Fibroblast of mammary gland (primary cell): ENCODE measurements at places on chromosomes 4 and X.

DNA sequence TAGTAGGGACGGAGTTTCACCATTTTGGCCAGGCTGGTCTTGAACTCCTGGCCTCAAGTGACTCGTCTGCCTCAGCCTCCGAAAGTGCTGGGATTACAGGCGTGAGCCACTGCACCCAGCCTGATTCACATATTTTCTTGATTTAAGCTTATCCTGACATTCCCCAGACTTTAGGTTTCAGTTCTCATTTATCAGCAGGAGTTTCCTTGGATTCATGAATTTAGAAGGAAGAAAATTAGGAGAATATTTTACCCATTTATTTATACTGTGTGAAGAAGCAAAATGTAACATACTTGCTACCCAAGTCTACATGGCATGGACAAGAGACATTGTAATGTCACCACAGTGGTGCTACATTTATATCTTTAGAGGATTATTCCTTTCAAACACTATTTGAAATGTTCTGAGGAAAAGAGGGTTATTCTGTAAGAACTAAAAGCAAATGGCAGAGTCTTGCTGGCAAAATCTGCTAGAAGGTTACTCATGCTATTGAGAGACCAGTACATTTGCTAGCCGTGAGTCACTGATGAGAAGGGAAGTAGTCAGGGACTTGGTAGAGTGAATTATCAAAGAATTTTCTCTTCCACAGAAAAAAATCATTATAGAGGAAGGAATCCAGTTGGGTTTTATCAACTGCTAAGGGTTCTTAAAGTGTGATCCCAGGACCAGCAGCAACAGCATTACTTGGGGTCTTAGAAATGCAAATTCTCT is 26.1 kb upstream of the CFAP299 start:
- peak; percentile 95 for DNase-seq

DNA sequence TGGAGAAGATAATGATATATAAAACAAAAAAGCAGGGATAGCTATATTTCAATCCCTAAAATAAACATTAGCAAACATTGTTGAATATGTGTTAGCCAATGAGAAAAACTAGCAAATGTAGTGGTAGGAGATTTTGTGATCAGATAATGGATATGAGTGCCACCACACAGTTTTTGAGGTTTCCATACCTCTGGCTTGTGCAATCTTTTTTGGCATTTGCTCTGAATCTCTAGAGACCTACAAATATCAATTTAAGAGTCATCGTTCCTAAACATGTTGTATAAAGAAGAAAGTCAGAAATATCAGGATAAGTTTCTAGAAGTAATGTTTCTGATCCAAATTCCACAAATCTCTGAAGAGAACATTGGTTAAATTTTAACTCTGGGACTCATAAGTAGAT is 308.7 kb downstream of the PDGFC start:
- peak; percentile 41 for DNase-seq

GRCh38 chr4:8252301-8253173 is 17.0 kb upstream of the HTRA3 start:
- DNase-seq: no peak

- DNase-seq: no peak
These were observed 140.8 kb downstream of the FRAS1 start for GRCh38 chr4:78197947-78198346.

GRCh38 chr4:26583538-26583864 is 383 bp upstream of the TBC1D19 start:
- no peak for DNase-seq

DNA sequence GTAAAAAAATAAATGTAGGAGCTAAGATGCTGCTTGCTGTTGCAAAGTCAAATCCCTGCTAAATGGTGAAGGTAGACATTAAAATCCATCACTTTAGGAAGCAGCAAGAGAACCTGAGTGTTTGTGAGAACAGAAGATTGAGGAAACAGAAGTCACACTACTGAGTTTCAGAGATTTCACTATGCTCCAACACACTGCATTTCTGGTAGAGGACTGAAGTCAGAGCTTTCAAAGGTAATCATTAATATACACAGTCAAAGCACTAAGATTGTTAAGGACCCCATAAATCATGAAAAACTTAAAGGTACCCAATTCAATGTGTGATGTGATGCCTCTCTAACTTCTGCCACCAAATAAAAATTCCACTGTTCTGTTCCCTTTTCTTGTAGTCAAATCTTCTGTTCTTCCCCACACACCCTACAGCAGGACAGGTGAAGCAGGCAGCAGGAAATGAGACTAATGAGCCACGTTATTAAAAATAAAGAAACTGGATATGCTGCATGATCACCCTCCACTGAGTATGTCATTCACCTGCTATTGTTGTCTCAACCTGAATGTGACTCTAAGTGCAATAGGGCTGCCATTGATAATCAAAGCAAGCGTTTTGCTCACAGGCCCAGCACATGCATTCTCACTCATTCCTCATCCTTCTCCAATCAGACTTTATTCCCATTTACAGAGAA is 28.9 kb upstream of the APELA start:
- no peak for DNase-seq
